ENCODE measurements at places on chromosomes 6 and 20.

DNA sequence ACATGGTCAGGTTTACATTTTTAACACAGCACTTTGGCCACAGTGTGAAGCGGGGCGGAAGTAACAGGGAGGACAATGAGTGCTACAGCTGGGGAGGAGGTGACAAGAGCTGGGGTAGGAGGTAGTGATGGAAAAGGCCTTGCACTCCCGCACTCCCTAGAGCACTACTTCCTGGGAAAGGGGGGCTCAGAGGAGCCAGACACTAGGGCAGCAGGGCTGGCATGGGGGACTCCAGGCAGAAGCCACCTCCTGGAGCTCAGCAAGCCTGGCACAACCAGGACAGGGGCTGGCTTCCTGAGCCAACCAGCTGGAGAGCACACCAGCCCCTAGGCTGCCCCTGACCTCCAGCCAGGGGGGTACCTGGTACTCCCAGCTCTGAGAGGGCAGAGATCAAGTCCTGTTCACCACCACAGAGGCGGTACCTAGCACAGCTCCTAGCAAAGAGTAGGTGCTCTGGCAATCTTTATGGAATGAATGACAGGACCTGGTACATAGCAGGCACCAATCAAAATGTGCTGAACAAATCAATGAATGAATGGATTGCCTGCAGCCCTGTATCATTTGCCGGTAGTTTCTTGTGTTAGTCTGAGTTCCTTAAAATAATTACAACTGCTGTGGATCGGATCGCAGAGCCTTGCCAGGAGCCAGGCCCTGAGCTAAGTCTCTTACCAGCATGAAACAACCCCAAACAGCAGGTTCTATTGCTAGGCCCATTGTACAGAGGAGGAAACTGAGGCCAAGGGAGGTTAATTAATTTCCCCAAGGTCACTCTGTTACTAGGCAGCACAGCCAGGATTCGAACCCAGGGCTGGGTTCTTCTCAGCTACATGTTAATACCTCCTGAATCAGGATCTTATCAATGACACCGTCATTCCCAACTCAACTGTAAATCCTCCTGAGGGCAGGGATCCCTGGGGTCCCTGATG is 15.5 kb downstream of the NOL4L start:
- no peak for DNase-seq

DNA sequence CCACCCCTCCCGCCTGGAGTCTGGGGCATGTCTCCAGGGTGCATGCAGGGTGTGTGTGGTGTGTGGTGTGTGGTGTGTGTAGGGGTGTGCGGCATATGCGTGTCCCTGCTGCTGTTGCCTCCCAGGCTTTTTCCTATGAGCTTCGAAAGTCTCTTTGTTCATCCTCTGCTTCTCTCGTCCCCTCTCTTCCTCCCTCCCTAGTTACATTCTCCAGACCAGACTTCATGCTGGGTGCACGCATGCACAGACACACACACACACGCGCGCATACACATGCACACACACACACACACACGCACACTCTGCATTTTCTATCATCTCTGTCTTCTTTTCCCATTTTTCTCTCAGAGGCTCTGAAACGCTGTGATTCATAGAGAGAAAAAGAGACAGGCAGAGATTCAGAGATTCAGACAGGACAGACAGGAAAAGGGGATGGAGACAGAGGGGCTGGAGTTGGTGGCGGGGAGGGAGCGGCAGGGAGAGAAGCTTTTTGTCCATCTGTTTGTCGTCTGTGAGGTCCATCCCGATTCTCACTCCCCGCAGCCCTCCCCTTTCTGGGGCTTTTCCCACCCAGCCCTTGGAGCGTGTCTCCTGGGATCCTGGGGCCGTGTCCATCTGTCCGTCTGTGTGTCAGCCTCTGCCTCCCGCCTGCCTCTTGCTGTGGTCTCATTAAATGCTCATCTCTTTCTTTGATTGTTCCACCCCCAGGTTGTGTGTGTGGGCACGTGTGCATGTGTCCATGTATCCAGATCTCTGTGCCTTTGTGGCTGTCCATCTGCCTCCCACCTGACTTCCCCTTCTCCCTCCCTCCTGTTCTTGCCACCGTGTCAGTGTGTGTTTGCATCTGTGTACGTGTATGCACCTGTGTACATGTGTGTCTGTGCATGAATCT is 62.6 kb downstream of the SRC start:
- peak; percentile 31 for DNase-seq

GRCh38 chr20:46362921-46363867 is 43.2 kb downstream of the ELMO2 start:
- DNase-seq, result no peak

GRCh38 chr6:126539022-126539421 is 199.1 kb downstream of the CENPW start:
- peak; percentile 69 for DNase-seq

DNA sequence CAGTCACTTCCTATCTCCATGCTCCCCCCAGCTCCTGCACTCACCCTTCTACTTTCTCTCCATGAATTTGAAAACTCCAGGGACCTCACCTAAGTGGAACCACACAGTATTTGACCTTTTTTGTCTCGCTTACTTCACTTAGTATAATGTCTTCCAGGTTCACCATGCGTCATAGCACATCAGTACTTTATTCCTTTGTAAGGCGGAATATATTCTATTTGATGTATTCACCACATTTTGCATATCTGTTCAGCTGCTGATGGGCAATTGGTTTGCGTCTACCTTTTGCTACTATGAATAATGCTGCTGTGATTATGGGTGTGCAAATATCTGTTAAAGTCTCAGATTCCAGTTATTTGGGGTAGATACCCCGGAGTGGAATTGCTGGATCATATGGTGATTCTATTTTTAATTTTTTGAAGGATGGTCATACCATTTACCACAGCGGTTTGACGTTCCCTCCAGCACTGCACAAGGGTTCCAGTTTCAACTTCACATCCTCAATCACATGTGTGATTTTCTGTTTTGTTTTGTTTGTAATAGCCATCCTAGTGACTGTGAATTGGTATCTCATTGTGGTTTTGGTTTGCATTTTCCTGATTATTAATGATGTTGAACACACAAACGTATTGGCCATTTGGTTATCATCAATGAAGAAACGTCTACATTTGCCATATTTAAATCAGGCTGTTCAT is 20.3 kb upstream of the SYNDIG1 start:
- DNase-seq, result no peak

DNA sequence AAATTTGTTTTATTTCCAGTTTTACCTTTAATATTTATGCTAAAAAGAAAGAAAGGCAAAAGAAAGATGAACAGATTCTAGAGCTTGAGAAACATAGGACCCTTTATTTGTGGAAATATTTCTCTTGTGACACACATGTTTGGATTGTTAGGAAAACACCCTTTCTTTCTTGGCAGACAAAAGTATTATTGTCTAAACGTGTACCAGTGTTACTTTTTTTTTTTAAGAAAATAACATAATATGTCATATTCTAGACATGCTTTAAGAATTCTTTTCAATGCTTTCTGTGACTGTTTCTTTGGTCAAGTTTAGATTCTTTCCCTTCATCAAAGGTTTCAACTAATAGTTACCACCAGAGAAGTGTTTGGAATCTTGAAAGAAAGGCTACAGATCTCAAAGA is 183.4 kb upstream of the CNR1 start:
- DNase-seq, result peak; percentile 83

DNA sequence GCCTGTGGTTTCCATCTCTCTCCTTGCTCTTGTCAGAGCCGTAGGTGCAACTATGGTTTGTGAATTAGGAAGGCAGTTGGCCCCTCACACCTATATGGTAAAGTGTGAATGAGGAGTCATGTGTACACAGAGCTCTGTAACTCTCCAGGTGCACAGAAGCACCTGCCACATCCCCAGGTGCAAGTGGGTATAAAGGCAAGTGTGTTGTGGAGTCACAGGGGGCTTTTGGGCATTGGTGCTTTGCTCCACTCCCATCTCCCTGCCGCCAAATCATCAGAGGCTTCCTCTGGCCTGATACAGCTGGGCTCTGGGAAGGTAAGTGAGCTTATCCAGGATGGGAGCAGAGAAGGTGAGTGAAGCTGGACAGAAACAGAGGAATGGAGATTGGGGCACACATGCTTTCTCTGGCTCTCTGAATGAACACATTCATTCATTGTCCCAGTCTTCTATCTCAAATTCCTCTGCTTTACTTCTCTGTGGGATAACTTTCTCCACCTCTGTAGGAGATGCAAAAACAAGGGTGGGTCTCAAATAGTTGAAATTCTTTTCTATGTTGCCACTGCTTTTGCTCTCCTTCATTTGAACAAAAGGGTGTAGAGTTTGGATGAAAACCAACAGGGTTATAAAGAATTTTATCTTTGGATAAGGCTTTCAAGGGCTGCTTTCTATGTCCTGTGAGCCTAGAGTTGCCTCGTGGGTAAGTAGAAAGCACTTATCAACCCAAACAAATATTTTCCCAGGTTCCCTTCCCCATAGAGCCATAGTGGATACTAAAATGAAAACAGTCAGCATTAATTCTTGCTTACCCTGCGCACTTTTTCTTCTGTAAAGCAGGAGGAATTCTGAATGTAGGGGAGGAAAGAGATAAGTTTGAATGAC is 45.0 kb upstream of the RIPOR2 start:
- DNase-seq, result peak; percentile 61

DNA sequence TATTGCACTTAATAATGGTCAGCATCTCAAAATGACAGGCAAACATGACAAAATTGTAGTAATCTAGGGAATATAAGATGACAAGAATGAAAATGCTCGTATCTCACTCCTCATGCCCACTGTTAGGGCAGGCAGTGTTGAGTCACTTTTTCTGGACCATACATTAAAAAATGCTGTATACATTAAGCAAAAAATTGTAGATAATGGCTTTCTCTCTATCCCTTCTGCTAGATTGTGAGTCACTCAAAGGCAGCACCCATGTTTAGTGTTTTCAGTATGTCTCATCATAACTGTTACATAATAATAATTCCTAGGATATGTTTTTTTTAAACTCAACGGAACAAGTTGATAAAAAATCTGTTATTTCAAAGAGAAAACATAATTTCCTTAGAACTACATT is 199.3 kb downstream of the TENT5A start:
- peak; percentile 53 for DNase-seq

DNA sequence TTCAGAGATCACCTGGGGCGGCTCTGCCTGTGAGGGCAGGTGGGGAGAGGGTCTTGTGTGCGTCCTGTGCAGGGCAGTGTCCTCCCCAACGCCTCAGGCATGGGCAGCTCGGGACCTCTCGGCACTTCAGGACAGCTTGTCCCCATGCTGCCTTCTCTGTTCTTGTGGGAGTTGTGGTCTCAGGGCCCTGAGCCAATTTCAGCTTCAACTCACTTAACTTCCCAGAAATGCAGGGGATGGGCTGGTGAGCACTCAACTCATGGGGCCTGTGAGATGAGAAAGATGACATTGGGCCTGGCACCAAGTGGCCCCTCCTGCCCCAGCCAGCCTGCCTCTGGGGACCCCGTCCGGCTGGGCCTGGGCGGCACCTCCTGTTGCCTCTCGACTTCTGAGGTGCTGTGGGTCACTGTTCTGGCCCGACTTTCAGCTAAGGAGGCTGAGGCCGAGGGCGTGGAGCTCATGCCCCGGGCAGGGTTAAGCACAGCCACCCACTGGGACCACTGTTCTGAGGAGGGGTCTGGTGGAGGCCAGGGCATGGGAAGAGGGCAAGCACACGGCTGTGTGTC is 6.7 kb downstream of the RGS19 start:
- no peak for DNase-seq

GRCh38 chr6:3252369-3252768 is 6.4 kb upstream of the PSMG4 start:
- no peak for DNase-seq

DNA sequence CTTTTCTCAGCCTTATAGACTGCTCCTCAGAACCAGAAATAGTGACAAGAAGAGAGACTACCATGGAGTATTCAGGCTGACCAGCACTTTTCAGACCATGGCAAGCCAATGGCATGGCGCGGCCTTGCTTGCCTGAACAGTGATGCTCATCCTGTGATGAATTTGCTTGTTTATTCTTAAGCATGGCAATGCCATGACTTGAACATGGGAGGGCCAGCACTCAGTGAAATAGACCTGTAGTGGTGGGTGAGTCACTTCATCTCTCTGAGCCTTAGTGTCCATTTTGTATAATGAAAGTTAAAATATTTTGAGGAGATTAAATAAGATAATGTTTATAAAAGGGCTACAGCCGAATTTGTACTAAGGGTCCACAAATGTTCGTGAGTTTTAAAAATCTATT is 79.1 kb downstream of the LRRC1 start:
- DNase-seq, result no peak

- DNase-seq, result no peak
These were observed 68.8 kb downstream of the ZBTB2 start for GRCh38 chr6:151322570-151322969.

DNA sequence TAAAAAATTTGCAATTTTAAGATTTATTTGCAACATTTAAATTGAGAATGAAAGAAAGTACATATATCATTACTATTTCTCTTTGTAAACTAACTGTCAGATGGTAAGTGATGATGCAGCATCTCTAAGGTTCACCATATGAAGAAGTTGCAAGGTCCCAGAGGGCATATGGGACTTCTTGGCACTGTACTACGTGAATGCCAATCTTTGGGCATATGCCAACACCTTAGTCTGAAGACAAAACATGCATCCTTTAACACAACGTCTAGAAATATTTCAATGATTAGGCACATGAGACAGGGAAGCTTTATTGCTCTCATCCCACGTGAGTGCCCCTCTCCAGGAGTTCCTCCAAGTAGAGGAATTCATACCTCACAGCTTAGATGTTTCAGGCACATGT is 66.8 kb downstream of the CDK19 start:
- no peak for DNase-seq

DNA sequence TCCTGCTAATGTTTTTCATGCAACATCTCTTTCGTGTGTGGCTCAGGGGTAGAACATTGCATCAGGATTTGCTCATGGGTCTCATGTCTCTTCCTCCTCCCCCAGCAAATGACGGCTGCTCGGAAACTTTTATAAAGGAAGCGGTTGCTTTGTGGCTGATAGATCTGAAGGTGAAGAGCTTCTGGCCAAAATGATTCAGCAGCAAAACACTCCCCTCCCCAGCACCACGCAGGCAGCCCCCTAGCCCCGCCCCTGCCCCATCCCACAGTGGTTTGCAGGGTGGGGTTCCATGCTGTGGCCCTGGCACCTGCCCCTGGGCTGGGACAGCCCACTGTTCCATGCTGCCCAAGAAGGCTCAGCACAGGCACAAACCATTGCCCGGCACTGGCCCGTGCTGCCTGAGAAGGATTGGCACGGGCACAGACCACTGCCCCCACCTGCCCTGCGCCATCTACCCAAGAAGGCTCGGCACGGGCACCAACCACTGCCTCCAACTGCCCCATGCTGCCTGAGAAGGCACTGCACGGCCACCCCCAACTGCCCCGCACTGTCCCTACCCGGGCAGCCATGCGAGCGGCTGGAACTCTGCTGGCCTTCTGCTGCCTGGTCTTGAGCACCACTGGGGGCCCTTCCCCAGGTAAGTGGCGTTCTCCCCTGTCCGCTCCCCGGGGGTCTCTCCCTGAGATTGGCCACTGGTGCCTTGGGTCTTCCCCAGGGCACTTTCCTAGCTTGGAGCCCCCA is at the start of gene CST7:
Gene CST7 (plus strand): TSS at position 331 of the 741 bp plus-strand sequence. CDS start 237 bp downstream, at position 568.
- DNase-seq, result no peak

- no peak for DNase-seq
These were observed 53.9 kb upstream of the SCML4 start for GRCh38 chr6:107877968-107878367.

- no peak for DNase-seq
These were observed 3.6 kb downstream of the BTBD3 start for GRCh38 chr20:11921321-11921720.

Data from fibroblast of the aortic adventitia (primary cell).